ENCODE measurements at places on chromosomes 3 and 15. TPM values are rescaled to one million over a fixed set of nuclear protein-coding genes. Genes with fewer than 3 reads are reported as not detected.

ASB14 gene
- total RNA-seq, result 3.7 TPM

GRCh38 chr3:74121761-74122160 is 492.7 kb downstream of the CNTN3 start:
- DNase-seq, result no peak

GRCh38 chr15:85421116-85421925 is 40.9 kb downstream of the AKAP13 start:
- no peak for DNase-seq

GRCh38 chr3:133884054-133884886 is 11.4 kb downstream of the RAB6B start:
- peak; percentile 4 for DNase-seq

SERINC4 gene
- not detected for total RNA-seq

A4GNT gene
- not detected for total RNA-seq

DNA sequence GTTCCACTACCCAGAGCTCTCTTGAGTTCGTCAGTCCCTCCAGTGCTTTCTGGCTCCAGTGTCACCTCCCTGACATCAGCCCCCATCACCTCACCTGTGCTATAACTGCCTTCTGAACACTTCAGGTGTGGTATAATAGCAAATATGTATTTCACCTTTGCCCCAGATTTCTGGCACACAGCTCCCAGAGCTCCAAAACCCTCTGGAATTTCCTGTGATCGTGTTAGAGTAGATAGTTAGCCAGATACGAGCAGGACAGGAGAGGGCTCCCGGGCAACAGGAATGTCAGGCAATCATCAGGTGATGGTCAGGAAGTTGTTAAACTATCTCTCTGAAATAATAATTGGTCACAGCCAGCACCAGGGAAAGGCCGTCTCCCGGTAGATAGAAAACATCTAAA is 22.6 kb upstream of the LIMD1 start:
- no peak for DNase-seq

Data from heart left ventricle (tissue), 16 donors.